ENCODE measurements at places on chromosomes 2 and 18.

- no peak for DNase-seq
These were observed 20.7 kb downstream of the B3GNT2 start for GRCh38 chr2:62216616-62217015.

- no peak for DNase-seq
These were observed 171.1 kb upstream of the CCDC150 start for GRCh38 chr2:196468394-196468793.

DNA sequence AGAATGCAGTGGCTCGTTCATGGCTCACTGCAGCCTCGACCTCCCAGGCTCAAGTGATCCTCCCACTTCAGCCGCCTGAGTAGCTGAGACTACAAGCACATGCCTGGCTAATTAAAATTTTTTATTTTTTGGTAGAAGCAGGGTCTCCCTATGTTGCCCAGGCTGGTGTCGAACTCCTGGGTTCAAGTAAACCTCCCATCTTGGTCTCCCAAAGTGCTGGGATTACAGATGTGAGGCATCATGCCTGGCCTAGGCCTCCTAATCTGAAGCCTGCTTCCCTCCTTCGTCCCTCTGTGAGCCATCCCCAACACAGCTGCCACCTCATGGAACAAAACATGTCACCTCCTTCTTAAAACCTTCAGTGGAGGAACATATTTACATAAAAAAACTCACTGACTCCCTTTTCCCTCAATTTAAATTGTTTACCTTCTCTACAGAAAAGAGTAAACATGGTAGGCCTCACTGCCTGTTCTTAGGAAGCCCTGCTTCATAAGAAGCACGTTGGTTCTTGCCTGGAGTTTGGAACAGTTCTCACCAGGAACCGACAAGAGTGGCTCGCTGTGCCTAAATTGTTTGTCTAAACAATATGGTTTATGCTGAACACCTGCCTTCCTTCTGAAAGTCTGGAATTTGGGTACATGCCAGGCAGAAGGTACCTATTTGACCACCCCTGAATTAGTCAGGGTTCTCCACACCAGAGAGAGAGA lies 12.1 kb upstream of the RHOB start:
- DNase-seq: no peak

- no peak for DNase-seq
These were observed 276.2 kb upstream of the ZEB2 start for GRCh38 chr2:144796164-144796563.

DNA sequence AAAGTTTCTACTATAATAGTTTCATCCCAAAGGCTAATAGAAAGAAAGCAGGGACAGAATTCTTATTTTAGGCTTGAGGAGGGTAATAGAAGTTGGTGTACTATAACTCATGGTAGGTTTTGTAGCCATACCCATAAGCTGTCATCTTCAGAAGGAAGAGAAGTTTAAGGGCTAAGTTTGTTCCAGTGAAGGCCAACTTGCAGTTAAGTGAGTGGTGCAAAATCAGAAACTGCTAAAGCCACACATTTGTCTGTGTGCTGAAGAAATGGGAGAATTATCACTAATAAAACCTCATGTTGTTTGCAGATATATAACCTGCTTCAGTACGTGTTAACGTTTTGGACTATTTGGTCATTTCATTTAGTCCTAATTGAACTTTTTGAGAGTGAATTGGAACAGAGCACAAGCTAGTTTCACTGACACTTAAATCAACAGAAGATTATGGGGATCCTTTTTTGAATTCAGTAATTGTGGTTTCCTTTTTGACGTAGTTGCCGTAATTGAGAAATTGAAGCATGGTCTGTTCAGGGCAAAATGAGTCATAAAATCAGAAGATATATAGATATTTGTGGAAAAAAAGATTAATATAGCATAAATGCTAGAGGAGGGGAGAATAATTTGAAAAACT lies 69.1 kb downstream of the PHLPP1 start:
- DNase-seq: no peak
